ENCODE measurements at places on chromosomes 1 and 21.

DNA sequence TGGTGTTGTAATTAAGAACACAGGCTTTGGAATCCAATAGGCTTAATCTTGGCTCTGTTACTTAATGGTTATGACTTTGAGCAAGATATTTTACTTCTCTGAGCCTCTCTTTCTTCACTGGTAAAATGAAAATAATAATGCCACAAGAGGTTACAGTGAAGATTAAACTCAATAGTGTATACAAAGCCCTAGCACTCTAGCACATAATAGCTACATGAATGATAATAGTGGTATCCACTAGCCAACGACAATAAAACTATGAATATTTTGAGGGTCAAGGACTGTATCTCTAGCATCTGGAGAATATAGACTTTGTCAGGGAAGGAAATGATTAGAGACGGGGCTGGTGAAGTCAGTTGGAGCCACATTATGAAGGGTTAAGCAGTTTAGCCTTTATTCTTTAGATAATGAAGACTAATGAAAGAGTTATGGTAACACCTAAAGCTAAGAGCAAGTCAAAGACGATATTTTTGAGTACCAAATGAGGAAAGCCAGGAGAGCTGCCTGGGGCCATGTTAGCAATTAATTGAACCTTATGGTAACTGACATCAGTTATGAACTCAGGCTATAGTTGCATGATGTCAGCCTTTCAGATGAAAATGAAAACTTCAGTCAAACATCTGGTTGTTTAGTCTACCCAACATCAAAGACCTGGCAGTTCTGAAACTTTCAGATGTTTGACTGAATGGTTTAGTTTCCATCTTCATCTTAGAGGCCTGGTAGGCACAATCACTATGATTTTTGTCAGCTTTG, 32.8 kb upstream of the RNF11 start:
- DNase-seq, result no peak

DNA sequence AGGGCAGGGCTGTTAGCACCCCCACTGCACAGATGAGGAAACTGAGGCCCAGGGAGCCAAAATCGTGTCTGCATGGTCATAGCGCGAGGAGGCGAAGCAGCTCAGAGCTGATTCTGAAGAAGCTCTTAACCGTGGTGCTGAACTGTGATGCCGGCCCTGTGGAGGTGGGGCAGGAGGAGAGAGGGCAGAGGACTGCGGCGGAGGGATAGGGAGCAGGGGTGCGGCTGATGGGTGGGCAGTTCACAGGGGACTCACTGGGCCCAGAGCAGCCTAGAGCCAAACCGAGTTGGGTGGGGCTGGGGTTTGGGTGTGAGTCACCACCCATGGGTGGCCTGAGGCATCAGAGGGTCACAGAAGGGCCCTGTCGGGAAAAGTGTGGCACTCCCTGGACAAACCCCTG, 74.7 kb downstream of the RAP1GAP start:
- no peak for DNase-seq

- DNase-seq, result no peak
These were observed 860.0 kb downstream of the LTN1 start for GRCh38 chr21:28132713-28133112.

DNA sequence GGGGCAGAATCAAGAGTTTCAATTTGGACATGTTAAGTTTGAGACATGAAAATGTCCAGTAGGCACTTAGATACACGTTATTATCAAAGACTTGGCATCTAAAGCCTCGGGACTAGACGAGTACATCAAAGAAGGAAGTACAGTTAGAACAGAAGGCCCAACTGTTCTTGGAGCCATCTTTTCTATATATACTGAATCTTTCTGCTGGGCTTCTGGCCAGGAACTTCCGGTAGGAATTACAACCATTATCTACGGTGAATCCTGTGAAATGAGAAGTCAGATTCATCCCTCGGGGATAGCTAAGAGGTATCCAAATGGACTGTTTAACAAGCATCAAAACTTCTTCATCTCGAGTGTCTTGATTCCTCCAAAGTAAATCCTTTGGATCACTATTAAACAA, 34.4 kb upstream of the NRDC start:
- no peak for DNase-seq

DNA sequence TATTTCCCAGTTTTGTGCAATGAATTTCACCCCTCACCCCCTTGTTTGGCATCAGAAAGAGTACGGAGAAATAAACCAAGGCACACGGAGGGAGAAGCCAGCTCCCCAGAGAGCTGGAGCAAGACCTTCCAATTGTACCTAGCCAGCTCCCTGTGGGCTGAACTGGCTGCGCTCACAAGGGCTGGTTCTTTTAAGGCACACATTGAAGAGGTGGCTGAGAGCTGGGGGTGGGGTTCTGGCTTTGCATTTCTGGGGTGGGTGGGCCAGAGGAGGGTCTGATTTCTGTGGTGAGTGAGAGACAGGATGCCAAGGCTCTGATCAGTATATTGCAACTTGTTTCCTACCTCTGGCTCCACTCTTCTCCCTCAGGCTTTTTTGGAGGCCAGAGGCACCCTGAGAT, 39.5 kb upstream of the NFASC start:
- no peak for DNase-seq

- DNase-seq, result no peak
These were observed 10.9 kb downstream of the AKNAD1 start for GRCh38 chr1:108845991-108846390.

GRCh38 chr1:80363689-80364475, 1357.4 kb upstream of the ADGRL4 start:
- no peak for DNase-seq

DNA sequence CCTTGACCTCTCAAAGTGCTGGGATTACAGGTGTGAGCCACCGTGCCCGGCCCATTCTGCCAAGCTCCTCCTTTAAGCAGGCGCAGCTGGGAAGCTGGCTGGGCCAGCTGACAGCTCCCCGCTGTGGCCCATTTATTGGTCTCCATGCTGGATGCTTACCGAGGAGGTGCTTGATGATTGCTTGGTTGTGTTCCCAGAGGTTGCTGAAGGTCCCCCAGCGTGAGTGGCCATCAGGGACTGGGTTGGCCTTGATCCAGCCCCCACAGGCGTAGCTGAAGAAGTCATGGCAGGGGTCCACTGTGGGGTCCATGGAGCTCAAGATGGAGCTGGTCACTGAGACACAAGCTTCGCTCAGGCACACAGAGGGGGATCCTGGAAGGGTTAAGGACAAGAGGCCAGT, 17.7 kb downstream of the ECE1 start:
- DNase-seq, result no peak

DNA sequence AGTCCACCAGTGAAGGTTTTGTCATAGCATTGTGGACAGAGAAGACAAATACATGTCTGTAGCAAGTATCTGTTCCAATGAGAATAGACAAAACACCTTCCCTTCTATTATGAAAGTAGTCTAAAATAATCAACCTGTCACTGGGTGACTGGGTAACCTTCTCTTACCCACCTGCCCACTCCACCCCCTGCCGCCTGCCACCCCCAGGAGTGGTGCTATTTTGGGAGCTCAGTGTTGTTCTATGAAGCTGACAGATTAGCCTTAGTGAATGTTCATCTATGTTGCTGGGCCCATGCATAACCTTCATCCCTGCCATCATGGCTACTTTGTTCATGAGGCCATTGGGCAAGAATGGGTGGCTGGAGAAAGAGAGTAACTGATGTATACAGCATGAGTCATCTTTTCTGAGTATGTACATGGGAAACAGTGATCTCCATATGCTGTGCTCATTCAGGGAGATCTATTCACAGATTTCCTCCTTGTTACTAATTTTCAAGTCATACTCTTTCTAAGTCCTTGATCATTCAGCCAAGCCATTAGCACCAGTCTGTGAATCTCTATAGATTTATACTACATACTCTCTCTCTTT, 24.8 kb downstream of the MARK1 start:
- no peak for DNase-seq

DNA sequence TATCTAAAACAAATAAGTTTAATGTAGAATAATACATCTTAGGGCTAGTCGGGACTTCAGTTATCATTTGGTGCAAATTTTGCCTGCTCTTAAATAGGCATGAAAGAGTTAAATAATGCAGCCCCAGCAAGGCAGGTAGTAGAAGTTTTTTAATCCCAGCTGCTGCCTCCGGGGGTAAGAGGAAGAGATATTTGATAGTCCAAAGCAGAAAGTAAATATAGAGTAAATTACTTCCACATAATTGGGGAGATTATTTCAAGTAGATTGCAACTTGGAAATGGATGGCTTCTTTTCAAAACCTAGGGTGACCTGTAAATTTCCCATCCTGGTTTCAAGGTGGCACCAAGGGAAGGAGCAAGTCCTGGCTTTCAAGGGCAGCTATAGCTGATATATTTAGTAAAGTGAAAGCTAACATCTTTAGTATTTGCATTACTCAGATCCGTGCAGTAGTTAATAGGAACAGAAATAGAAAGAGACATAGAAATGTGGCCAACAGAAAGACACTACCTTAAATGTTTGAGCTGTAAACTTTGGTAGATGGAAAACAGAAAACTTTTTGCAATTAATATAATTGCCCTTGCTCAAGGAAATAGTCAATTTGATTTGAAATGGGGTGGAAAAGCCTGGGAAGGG, 109.1 kb downstream of the LMO4 start:
- DNase-seq, result no peak

DNA sequence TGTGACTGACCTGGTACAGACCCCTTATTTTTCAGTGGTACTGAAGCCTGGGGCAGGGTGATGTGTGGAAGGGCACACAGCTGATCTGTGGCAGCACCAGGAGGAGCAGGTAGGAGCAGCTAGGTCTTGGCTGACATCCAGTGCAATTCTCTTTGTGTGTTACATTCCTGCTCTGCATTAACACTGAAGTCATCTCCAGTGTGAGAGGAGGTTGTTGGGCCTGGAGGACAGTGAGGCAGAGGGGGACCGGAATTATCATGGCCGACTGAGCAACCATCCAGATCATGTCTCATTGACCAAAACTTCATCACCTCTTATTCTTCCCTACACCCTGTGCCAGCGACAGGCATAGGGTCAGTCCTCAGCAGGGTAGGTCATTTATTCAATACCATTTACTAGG, 1.5 kb downstream of the SLAMF8 start:
- DNase-seq, result no peak

GRCh38 chr1:153626904-153627714, at the start of gene S100A13:
Gene S100A13 (minus strand): TSS chr1:153627505. CDS start chr1:153626472, 1,033 bp downstream.
- peak; percentile 89 for DNase-seq

GRCh38 chr1:112692681-112693080, 14.2 kb downstream of the RHOC start:
- no peak for DNase-seq

- DNase-seq, result no peak
These were observed 61.3 kb upstream of the ARTN start for GRCh38 chr1:43872280-43872679.

GRCh38 chr21:35361988-35362387, 312.9 kb upstream of the RUNX1 start:
- DNase-seq, result no peak

- peak; percentile 85 for DNase-seq
These were observed 25.7 kb downstream of the PRMT2 start for GRCh38 chr21:46661211-46661625.

DNA sequence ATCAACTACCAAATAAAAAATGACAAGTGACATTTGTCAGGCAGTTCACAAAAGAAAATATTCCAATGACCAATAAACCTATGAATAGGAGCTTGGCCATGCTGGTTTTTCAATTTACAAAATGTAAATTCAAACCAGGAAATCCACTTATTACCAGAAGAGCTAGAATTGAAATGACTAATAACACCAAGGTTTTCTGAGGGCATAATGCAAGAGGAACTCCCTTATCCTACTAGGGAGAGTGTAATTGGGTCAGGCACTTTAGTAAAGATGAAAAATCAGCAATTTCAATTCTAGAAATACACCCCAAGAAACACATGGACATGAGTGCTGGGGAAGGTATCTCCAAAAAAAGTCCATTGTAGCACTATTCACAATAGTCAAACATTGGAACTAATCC, 16.7 kb upstream of the TIAM1 start:
- no peak for DNase-seq

GRCh38 chr1:30613188-30613587, 110.2 kb downstream of the MATN1 start:
- DNase-seq, result no peak

DNA sequence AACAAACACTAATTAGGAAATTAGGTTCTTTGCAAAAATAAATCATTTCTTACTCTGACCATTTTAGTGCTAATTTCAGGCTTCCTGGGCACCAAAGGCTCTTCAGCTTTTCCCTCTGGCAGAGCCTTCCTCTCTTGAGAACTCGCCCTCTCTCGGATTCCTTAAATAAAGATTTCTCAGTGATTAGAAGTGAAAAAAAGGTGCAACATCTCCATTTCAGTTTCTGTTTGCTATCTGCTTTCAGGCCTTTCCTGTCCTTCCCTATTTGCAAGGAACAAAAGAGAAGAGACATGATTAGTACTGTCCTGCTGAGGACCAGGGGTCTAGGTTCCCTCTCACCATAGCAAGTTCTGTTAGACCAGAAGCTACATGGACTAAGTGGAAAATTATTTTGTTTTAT, 27.8 kb upstream of the CACYBP start:
- no peak for DNase-seq

GRCh38 chr1:87279966-87280535, 48.6 kb upstream of the LMO4 start:
- no peak for DNase-seq

DNA sequence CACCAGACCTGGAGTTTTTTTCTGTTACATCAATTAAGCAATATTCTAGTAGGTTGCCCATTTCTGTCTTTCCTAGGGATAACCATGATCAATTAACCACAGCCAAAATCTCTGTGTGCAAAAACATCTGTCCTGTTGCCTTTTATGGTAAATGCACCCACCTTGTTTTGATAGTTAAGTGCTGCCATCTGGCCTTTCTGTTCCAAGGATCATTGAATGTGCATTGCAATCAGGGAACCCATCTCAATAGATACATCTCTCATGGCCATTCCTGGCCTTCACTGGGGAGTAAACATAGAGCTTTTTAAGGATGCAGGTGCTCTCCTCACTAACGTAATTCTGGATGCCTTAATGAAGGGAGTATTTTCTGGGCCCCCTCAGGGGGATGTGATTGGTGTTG, 111.8 kb upstream of the KIAA1614 start:
- DNase-seq, result no peak

GRCh38 chr1:211503542-211503941, 11.6 kb upstream of the RD3 start:
- DNase-seq, result no peak

GRCh38 chr21:43572446-43572845, 86.8 kb downstream of the HSF2BP start:
- no peak for DNase-seq

- DNase-seq, result no peak
These were observed 395.6 kb downstream of the SETD4 start for GRCh38 chr21:35664683-35665082.

DNA sequence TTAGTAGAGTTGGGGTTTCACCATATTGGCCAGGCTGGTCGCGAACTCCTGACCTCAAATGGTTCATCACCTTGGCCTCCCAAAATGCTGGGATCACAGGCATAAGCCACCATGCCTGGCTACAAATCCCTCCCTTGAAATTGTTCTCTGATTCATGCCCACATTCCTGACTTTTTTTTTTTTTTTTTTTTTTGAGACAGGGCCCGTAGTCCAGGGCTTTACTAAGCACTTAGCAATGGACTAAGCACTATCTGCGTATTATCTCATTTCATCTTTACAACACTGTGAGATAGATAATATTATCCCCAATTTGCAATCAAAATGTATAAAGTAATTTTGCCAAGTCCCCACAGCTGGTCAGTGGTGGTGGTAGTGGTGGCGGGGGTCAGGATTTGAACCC, 58.9 kb downstream of the VWA5B1 start:
- DNase-seq, result no peak

GRCh38 chr1:9394010-9394409, 101.3 kb downstream of the SPSB1 start:
- DNase-seq, result no peak
